ENCODE measurements at places on chromosomes 16 and 17.

DNA sequence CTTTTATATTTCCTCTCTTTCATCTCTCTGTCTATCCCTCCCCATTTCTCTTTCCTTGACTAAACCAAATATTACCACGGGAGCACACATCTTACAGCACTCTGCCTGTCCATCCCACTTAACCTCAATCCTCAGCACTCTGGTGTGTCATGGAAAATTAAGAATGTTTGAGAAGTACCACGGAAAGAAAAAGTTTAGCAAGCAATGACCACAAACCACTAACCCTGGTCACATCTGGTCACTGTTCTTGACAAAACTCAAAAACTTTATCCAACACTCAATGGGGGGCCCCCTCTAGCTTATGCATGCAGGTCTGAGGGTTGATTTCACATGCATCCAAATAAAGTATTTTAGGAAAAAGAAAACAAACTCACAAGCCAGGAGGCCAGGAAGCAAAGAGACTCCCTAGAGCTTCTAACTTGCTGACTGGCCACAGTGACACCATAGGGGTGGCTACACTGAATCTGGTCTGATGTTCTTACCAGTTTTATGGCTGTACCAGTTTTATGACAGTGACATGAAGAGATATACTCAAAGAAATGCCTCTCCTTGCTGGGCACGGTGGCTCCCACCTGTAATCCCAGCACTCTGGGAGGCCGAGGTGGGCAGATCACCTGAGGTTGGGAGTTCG lies 229.2 kb downstream of the STX8 start:
- no peak for DNase-seq

DNA sequence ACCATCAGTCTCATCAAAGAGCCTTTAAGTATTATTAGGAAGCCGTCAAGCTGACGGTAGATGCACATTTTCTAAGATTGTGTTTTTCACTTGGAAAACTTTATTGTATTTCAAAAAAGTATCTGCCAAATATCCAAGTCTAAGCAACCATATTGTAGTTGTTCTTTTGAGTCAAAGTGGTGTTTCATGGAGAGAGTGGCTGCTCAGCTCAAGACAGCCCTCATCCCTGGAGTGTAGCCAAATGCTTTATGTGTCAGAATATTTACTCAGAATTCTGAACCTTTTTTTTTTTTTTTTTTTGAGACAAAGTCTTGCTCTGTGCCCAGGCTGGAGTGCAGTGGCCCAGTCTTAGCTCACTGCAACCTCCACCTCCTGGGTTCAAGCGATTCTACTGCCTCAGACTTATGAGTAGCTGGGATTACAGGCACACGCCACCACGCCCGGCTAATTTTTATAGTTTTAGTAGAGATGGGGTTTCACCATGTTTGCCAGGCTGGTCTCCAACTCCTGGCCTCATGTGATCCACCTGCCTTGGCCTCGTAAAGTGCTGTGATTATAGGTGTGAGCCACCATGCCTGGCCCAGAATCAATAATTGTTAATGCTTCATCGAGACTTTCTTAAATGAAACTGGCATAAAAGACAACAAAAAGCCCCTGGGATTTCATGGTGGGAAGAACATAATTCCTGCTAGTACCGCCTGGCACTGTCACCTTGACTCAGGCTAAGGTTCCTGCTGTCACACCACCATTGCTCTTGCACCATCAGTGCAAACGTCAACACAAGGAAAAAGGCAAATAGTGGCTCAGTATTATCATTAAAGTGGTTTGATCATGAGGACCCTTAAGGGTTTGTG lies 45.5 kb downstream of the PRKCA start:
- DNase-seq = no peak

- no peak for DNase-seq
These were observed 16.2 kb downstream of the DYNLRB2 start for GRCh38 chr16:80557037-80557436.

DNA sequence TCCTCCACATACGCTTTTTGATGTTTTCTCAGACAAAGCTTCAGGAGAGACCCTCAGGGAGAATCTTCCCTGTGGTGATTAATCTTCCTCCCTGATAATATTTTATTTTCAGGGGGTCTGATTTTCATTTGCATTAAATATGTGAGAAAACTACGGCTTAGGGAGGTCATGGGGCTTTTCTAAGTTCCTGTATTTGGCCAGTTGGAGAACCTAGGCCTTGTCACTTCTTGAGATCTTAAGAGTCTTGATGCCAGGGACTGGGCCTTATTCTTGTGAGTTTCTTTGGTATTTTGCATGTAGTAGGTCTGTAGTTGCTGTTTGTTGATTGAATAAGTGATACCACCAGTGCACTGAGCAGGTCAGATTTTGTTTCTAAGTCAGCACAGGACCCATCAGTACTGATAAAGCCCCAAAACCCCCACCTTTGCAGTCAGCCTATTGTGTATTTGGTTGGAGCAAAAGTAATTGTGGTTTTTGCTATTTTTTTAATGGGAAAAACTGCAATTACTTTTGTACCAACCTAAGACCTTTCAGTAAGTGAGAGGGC lies 130.1 kb downstream of the PRKCA start:
- DNase-seq = no peak

DNA sequence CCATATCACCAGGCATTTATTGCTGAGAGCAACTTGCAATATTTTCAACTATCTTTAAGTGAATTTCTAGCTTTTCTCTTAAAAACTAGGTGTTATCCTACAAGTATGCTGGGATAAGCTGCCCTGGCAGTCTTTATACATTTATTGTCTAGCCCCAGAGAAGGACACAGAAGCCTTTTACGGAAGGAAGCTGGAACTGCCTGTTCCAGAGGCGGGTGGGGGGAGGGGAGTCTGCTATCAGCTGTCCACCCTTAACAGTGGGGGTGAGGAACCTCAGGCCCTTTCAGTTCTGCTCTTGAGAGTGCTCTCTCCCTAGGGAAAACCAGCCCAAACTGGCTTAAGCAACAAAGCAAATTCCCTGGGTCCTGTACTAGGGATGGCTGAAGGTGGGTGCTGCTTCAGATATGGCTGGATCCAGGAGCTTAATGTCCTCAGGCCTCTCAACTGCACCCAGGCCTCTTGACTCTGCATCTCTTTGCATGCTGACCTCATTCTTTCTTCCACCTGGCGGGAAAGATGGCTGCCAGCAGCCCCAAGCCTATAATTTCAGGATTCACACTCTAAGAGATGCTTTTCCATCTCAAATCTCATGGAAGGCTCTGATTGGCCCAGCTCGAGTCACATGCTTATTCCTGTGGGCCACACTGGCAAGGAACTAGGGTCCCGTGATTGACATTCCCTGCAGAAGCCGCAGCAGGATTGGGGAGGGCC lies 16.6 kb downstream of the NAGPA start:
- no peak for DNase-seq

- no peak for DNase-seq
These were observed 51.6 kb downstream of the PMP22 start for GRCh38 chr17:15213381-15214087.

DNA sequence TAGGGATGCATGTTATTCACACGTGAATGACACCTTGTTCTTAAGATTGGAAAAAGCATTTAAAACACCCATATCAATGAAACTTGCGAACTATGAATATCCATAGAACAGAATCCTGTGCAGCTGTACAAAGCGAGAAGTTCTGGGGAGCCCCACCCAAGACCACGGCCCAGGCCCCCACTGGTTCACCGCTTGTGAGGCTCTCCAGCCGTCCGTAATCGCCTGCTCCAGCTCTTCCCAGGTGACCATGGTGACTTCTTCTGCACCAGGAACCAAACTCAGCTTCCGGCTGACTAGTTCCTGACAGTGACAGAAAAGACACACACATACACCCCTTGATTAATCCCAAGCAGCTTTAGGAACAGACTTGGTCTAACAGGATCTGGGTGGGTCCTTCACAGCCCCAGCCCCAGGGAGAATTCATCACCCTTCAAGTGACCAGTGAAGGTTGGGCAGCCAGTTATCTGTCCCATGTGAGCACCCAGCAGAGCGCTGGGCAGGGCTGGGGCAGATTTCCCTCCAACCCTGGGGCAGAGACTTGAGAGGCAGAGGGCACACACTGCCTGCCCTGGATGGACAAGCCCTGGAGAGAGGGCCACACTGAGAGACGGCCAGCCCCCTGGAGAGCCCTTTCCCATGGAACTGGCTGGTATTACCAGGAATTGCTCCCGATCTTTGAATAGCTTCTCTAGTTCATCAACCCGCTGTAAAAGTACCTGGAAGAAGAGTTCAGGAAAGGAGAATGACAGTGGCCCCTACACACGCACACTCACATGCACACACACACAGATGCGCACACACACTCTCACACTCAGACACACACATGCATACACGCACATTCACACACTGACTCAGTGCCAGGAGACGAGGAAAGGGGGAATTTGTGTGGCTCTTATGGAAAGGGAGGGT lies 3.6 kb downstream of the QRICH2 start:
- DNase-seq = no peak

GRCh38 chr17:5464717-5465507 lies 3.9 kb downstream of the DHX33 start:
- no peak for DNase-seq

GRCh38 chr17:4744999-4745969 lies 5.6 kb upstream of the CXCL16 start:
- DNase-seq = no peak

- DNase-seq = no peak
These were observed 10.7 kb upstream of the ZNF19 start for GRCh38 chr16:71499775-71500364.

GRCh38 chr16:71352963-71353460 lies 5.5 kb upstream of the CALB2 start:
- no peak for DNase-seq

DNA sequence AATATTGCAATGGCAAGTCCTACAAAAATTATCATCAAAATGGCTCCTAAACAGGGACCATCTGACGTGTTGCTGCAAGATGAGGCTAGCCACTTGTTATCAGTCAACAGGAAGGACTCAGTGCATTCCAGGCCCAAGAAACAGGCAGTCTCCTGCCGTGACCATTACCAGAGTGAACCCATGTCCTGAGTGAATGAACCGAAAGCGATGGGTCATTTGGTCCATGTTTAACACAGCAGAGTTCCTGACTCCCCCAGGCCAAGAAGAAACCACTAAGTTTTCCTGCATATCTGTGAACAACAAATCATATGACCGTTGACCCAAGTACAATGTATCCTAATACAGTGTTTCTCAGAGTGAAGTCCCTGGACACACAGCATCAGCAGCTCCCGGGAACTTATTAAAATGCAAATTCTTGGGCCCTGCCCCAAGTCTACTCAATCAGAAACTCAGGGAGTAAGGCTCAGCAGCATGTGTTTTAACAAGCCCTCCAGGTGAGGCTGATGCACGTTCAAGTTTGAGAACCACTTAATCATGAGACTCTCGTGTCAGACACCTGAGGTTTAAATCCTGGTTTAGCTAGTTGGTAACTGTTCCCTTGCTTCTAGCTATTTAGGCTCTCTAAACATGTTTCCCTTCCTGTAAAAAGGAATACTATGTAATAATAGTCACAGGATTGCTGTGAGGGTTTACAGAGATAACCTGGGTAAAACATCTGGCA lies 429.4 kb upstream of the MAF start:
- no peak for DNase-seq

DNA sequence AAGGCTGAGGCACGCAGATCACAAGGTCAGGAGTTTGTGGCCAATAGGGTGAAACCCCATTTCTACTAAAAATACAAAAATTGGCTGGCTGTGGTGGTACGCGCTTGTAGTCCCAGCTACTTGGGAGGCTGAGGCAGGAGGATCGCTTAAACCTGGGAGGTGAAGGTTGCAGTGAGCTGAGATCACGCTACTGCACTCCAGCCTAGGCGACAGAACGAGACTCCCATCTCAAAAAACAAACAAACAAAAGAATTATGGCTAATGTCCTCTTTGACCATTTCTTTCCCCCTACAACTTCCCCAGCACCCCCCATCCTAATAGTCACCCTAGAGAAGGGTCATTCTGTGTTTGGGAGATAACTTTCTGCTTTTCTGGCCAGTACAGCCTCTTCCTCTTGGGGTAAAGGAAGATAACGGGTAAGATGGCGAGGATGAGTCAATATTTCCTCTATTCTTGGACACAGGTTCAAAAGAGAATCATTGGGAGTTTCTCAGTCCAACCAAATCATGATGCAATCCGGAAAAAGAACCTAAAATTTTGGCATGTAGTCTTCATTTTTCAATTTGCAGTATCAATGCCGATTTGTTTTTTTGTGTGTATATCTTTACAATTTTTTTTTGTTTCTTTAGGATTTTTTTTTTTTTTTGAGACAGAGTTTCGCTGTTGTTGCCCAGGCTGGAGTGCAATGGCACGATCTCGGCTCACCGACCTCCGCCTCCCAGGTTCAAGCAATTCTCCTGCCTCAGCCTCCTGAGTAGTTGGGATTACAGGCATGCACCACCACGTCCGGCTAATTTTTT lies 107.6 kb upstream of the MED13 start:
- DNase-seq = no peak

GRCh38 chr16:48558371-48558841 lies 51.6 kb downstream of the N4BP1 start:
- no peak for DNase-seq

DNA sequence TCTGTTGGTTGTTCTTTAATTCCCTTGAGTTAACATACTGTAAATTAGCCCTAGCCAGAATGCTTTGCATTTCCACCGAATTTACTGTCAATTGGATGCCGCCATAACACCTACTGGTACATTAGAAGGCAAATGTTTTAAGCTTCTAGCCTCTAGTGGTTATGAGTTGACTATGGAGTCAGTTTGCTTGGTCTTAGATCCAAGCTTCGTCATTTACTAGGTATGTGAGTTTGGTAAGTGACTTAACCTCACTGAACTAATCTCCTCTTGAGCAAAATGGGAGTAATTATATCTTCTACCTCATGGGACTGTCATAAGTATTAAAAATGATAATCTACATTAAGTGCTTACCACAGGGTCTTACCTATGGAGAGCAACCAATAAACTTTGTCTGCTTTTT lies 20.4 kb upstream of the CDH11 start:
- DNase-seq = no peak

DNA sequence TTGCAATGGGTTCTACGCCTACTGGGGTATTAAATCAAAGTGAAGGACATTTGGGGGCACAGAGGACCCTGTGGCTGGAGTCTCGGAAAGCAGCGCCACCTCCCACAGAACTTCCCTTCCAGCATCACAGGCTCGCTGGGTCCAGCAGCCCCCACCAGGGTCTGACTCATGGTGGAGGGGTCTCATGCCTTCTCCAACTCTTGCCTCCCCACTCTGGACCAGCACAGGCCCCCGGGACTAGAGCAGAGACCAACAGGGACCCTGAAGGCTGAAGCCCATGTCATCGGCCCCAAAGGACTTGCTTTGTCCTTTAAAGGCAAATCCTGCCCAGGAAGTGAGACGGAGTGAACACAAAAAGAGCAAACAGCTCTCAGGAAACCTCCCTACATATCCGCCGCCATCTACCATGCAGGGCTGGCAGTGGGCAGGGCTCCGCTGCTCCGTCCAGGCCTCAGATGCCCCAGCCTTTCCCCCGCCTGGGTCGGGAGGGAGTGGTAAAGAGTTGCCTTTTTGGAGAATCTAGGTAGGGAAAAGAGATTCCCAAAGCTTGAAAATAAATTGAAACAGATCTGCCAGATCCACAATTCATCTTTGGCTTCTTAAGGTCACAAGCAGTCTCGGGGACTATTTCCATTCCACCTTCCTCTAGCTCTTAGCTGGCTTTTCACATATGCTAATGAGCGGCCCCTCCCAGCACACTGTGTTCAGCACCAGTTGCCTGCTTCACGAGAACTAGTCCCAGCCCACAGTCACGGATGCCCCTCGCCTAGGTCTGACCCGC lies 2.1 kb upstream of the GPRC5C start:
- no peak for DNase-seq

All from activated naive CD4-positive, alpha-beta T cell (primary cell).